ENCODE measurements at places on chromosomes 3 and 15.

- no peak for DNase-seq
Observed at GRCh38 chr15:101537483-101538080, 48.1 kb upstream of the PCSK6 start.

DNA sequence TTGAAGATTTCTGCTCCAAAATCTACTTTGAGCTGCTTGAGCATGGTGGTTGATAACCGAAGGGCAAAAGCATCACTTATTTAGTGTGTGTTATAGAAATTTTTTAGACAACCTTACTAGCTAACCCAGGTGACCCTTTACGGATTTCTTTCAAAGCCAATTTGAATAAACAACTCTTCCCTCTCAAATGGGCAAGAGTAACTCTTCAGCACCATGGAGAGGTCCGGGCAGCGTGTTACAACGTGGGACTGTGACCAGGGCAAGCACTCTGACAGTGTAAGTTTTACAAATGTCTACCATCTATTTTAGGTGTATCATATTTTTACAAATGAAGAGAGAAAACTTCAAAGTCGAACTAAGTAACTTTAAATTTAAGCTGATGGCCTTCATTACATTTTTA is 471.8 kb downstream of the MFSD1 start:
- peak; percentile 57 for DNase-seq

GRCh38 chr15:68210821-68211655 is 5.9 kb upstream of the CALML4 start:
- no peak for DNase-seq

GRCh38 chr3:173044998-173045397 is 96.0 kb downstream of the SPATA16 start:
- DNase-seq = no peak

- DNase-seq = no peak
Observed at GRCh38 chr3:191138937-191139336, 60.1 kb upstream of the OSTN start.

GRCh38 chr3:190339130-190339529 is 16.9 kb upstream of the CLDN1 start:
- no peak for DNase-seq

GRCh38 chr3:5951026-5951425 is 763.5 kb downstream of the EDEM1 start:
- no peak for DNase-seq

GRCh38 chr3:26068890-26069289 is 279.0 kb downstream of the OXSM start:
- DNase-seq = no peak

DNA sequence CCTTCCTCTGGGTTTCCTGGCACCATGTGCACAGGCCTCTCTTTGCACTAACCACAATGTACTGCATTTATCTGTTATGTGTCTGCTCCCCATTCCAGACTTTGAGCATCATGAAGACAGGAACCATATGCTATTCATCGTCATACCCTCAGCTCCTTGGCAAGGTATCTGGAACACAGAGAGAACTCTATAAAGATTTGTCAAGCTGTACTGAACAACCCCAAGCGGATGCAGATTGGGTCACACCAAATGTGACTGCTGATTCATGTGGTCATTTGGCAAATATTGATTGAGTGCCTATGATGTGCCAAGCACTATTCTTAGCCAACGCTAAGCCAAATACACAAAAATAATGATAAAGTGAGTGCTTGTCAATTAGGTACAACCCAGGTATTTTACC is 7.5 kb upstream of the MEGF11 start:
- DNase-seq = no peak
